CD4-positive, alpha-beta T cell (primary cell): ENCODE measurements at places on chromosomes 2 and 18.

- DNase-seq: no peak
Observed at GRCh38 chr2:146986161-146986560, 858.7 kb upstream of the ACVR2A start.

- no peak for DNase-seq
Observed at GRCh38 chr2:28654663-28655320, 96.8 kb upstream of the PPP1CB start.

DNA sequence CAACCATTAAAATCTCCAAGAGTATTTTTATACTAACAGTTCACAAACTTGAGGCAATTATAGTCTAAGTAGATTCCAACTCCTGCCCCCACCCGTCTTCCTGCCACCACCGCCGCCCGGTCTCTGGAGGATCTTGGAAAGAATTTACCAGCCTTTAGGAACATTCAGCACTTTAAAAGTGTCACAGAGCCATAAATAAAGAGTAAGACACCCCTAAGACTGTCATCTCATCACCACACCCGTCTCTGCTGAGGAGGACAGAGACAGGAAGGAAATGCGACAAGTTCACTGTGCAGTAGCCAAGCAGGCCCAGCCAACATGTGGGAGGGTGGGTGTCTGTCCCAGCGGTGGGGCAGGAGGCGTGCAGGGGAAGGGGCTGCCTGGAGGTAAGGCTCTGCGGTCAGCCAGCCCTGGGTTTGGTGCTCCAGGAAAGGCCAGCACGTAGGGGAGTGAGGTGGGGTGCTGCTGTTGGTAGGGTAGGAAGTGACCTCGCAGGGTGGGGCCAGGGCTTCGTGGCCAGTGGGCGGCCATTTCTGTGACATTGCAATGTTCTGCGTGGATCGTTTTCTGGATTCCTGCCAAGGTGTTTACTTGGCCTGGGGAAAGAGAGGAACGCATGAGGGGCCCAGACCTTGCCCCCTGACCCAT, 111.6 kb downstream of the FAM210A start:
- no peak for DNase-seq

DNA sequence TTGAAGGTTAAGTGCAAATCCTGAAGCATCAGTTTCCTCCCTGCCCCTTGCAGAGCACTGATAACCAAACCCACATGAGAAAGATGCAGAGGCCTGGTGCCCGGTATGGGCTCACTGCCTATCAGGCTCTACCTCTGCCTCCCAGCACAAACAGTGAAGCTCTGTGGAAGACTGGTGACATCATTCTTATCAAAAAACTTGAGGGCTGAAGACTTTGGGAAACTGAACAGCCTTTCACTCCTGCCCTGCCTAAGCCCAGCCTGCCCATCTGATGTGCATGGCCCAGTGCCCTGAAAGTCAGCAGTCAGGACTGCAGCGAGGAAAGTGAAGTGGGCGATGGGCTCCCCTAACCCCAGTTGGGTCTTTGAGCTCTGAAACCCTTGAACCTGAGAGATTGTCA, 174.8 kb upstream of the ARL4C start:
- no peak for DNase-seq

DNA sequence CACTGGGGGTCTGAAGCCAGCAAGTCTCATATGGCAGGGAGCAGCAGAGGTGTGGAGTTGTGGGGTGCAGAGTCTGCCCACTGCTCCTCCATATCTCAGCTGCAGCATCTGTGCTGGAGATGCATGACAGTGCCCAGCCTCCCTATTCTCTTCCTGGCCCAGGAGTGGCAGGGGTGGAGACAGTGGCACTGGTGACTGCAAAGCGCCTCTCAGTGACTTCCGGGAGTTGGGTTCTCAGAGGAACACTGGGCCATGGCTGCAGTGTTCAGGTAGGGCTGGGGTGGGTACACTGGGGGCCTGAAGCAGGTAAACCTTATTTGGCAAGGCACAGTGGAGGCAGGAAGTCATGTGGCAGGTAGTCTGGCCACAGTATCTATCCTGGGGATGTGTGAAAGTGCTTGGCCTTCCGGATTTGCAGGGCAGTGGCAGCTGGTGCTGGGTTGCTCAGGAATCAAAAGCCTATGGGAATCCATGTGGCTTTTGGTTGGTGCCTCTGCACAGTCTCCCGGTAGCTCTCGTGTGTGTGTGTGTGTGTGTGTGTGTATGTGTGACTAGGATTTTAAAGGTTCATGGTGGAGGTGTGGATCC, 60.3 kb upstream of the THUMPD2 start:
- DNase-seq: no peak

DNA sequence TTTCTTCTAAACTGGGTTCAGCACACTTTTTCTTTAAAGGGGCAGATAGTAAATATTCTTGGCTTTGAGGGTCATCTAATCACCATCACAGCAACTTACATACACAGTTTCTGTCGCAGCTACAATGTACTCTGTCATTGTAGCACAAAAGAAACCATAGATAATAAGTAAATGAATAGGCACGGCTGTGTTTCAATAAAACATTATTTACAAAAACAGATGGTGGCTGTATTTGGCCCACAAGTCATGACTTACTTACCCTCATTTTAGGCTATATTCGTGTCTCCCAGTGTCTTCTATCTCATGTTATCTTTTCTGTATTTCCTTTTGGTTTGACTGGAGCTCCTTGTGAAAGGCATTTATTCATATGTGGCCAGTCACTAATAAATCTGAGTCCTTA, 168.3 kb downstream of the MAP2 start:
- DNase-seq: no peak

GRCh38 chr2:144012304-144012703, 507.6 kb downstream of the ZEB2 start:
- no peak for DNase-seq

DNA sequence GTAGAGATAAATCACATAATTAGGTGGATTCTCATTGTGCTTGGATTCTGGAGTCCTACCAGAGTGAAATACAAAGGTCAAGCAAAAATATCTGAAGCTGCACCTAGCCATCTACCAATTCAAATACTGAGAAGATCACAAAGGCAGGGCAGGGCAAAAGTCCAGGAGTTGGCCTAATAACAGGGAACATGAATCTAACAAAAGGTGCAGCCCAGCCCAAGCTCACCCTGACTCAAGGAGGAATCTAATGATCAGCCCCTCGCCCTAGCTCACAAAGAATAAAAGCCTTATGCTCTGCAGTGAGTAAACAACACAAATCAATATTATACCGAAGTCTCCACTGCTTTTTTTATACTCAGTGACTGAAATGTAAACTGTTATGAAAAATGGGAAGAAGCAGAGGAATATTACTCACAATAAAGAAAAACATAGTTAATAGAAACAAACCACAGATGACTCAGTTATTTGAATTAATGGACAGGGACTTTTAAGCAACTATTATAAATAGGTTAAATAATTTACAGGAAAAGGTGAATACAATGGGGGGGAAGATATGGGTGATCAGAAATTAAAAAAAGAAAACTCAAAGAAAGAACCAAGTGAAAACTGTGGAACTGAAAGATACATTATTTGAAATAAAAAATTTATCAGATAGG, 49.5 kb downstream of the ANTXR1 start:
- no peak for DNase-seq
